Kidney (tissue), 22 donors: ENCODE measurements at places on chromosomes 3 and 15. TPM values are rescaled to one million over a fixed set of nuclear protein-coding genes. Genes with fewer than 3 reads are reported as not detected.
A peak's percentile ranks its signal among the peaks of the same experiment; 100 is the strongest.

KNL1 gene
- polyA plus RNA-seq: 2.5 TPM

STARD5 gene
- polyA plus RNA-seq: 3.2 TPM

TF gene
- polyA plus RNA-seq: 0.88 TPM

DNASE1L3 gene
- polyA plus RNA-seq: 27.5 TPM

GRCh38 chr3:12395349-12396012 is 88.8 kb upstream of the TSEN2 start:
- no peak for DNase-seq

- peak; percentile 28 for DNase-seq
These were observed 207.3 kb downstream of the SQOR start for GRCh38 chr15:45842151-45842550.

DNA sequence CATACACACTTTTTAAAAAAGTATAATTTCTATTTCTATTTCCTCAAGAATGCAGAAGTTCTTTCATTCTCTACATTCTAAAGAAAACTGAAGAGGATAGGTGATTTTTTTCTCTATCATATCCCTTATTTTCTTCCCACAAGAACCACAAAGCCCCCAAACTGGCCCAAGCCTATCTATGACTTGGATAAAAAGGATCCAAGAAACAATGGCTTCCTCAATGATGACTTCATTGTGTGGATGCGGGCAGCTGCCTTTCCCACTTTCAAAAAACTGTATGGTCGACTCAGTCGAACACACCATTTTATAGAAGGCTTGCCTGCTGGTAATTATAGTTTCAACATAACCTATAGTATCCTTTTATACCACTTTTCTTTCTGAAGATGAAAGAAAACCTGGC is 52.9 kb upstream of the TBC1D23 start:
- DNase-seq: no peak

DNA sequence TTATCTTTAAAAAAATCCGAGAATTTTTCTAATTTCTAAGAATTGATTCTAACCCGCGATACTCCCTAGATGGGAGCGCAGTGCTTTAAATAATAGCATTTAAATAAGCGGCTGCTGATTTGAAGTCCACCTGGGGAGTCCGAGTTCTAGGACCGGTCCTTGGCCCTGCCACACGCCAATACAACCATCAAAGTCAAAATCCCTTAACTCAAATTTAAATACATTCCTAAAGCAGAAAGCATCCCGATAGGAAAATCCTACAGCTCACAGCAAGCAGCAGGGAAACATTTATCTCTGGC is 508 bp upstream of the ECT2 start:
- no peak for DNase-seq
